NCI-H526 treated with DMSO at 0.1 percent for 48 hours (cell line): ENCODE measurements at places on chromosomes 13 and 19.

GRCh38 chr19:17216058-17216670 is 1.0 kb downstream of the USE1 start:
- no peak for DNase-seq

DNA sequence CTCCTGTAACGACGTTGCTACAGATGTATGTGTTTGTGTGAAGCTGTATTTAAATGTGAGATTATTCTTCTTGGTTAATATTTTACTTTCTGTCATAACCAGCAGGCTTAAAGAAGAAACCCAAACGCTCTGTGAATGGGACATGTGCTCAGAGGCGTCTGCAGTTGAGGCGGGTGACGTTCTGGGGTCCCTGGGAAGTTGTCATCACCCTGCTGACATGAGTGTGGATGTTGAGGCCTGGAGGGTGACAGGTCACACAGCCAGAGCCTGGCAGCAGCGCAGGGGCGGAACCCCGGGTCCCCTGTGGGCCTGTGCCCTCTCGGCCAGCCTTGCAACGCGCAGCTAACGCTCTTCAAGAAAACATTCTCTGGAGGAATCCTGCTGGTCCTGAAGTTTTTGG is 16.6 kb downstream of the RASA3 start:
- DNase-seq = no peak

GRCh38 chr19:10006335-10006708 is 4.0 kb downstream of the COL5A3 start:
- DNase-seq = no peak

DNA sequence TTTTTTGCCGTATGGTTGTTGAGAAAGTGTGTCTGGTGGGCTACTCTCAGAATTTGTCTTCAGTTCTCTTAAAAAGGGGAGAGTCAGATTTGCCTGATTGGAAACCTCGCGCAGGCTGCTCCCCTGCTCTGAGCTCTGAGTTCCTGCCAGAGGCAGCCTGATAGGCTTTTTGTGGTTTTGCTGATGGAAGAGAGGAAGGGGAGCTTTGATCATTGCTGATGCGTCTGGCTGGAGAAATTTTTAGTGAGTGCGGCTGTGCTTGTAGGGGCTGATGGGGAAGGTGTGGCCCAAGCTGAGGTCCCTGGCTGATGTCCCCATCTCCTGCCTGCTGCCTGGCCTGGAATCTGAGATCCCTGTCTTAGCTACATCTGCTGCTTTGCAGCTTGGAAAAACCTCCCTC is 2.8 kb downstream of the CHST8 start:
- DNase-seq = no peak

GRCh38 chr13:62643007-62643483 is 1227.4 kb upstream of the PCDH20 start:
- no peak for DNase-seq

DNA sequence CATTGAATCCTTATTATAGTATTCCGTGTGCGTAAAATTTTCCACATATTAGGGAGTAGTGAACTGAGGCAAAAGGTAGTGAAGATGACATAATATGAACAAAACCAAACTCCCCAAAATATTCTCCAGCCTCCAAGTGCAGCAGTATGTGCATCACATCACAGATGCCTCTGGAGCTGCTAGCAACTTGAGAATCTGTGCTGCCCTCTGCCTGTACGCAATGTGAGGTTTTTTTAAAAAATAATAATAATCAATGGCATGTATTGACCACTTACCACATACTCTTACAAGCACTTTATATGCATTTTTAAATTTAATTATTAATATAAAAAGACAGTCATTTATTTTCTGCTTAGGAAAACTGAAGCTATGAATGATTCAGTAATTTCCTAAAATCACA is 583.0 kb upstream of the SPRY2 start:
- DNase-seq = no peak

DNA sequence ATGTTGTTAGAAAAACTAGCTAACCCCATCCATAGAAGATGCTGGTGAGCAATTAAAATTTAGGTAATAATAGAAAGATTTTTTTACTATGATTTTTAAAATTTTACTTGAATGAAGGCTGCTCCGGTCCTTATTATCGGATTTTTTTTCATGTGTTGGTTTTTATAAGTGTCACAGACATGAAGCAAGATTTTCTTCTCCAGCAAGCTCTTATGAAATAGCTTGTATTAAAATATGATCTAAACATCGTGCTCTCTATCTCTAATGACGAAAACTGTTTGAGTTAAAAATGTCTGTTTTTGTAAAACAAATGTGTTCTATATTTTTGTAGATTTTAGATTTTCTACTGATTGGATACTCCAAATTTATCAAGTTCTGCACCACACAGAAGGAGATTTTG is 339.6 kb downstream of the ZNF536 start:
- DNase-seq = no peak

DNA sequence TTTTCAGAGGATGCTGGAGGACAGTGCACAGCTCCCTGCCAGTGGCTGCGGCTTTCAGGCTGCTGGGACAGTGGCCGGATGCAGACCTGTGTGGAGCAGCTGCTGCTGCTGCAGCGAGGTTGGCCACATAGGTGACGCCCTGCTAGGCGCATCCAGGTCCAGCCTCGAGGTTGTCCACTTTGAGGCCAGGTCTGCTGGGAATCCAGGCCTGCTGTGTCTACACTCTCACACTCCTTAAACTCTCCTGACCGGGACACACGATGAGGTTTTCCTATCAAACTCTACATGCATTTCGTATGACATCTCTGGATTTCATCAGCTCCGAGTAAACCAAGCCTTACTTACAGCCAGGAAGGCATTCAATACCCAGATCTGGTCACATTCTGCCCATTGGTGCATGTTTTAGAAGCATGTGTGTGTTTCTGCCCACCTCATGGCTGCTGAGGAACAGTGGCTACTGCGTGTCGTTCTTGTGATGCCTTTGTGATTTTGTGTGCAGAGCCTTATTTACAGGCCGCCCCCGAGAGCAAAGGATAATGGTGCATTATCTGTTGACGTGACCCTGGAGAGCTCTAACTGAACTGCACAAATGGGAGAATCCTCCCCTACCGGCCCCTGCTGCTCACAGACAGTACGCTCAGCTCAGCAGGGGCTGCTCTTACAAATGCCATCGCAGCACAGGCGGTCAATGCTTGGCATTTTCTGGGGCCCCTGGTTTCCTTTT is 12.3 kb upstream of the MCF2L start:
- no peak for DNase-seq

DNA sequence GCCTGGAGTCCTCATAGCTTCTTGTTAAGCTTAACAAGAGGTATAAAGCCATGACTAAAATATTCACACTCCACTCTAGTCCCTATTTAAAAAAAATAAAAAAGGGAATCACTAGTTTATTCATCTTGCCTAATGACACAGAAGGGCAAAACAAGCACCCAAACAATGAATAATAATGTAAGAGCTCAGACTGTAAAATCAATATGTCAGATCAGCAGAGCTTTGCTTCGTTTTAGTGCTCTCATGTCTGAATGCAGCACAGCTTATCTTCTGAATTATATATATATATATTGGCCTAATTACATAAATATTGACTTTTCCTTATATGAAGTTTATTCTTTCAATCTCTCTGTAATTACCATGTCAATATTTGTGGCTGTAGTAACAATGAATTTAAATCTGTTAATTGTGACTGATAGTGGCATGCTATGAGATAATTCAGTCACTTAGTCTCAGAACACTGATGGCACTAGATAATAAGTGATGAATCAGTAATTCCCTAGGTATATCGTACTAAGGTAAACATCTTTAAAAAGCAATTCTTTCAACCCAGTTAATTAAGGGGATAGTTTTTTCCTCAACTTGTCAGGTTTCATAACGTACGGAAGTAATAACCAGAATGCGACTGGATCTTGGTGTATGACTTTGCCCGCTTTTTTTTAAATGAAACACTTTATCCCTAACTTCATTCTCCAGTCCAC is 361.9 kb upstream of the GPC6 start:
- no peak for DNase-seq

- DNase-seq = no peak
Measured at GRCh38 chr13:20814224-20814910, 40.6 kb upstream of the EEF1AKMT1 start.

DNA sequence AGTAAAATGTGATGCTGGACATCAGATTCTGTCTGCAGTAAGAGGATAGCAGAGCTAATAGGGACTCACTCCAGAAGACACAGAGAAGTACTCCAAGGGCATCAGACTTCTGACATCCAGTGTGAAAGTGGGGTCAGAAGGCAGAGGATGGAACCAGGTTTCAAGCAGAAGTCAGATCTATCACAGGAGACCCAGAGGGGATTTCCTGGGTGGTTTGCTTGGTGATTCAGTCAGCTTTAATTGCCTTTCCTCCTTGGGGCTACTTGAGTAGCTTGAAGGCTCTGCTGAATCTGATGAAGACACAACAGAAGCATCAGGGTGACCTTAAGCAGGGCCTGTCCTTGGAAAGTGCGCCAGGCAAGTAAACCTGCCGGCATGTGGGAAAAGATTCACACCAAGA is 300.6 kb downstream of the COG6 start:
- no peak for DNase-seq

DNA sequence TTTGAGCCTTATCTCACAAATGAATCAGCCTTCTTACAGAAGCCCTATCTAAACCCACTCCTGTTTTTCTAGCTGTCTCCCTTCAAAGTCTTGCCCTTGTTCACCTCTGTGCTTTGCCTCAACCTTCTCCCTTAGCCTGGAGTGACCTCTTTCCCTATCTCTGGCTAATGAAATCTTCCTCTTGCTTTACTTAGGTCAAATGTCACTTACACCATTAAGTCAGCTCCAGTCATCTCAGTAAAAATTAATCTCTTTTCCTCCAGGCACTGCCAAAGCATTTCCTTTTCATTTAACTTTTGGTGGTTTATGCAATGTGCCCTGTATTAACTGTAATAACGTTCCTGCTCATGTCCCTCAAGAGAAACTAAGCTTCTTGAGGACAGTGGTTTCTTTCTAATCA is 596.5 kb upstream of the MIR17HG start:
- DNase-seq = no peak

- DNase-seq = no peak
Measured at GRCh38 chr19:39196320-39196719, 444 bp upstream of the NCCRP1 start.

GRCh38 chr19:17095141-17095919 is 19.8 kb downstream of the MYO9B start:
- DNase-seq = no peak

DNA sequence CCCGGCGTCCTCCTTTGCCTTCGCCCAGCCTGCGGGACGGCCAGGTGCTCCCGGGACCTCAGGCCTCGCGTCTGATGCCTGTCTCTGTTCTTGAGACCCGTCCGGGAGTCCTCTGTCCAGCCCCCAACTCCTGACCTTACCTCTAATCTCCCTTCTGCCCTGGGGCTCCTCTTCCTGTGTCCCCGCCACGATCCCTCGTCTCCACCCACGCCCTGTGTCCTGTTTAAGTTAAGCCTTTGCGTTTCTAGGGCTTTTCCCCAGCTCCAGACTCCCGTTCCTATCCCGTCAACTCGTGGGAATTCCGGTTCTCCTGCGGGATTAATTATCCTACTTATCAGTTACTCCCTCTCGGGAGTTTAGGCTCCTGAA is 686 bp downstream of the LENG8 start:
- no peak for DNase-seq

DNA sequence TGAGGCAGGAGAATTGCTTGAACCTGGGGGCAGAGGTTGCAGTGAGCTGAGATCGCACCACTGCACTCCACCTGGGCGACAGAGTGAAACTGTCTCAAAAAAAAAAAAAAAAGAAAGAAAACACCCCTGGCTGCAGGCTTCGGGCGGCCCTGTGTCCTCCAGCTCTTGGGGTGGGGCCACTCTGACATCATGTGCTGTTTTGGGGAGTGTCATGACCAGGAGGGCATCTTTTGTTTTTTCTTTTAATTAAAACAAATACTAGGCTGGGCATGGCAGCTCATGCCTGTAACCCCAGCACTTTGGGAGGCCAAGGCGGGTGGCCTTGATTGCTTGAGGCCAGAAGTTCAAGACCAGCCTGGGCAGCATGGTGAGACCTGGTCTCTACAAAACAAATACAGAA is 52.1 kb downstream of the KDM4B start:
- DNase-seq = no peak

DNA sequence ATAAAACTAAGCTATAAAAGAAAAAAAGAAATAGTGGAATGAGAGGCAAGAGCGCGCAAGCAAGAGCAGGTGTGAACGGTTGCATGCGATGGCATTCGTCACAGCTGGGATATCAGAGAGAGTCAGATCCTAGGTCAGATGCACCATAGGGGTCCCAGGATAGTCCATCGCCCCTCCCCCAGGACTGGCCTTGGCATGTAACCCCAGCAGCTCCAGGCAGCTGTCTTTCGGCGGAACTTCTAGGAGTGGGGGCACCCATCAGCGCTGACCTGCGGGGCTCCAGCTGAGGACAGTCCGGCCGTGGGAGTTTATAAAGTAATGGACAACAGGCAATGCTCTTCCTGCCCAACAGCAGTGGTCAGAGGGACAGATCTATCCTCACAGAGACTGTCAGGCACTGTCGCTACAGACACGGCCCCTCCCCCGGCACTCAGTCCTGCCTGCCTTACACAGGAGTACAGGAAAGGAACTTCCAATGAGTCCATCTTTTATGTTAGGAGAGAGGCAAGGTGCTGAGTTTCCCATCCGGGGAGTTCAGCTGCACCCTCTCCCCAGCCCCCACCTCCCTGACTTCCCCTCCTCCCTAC is 1.4 kb downstream of the SIAH3 start:
- DNase-seq = no peak

- DNase-seq = no peak
Measured at GRCh38 chr13:111165241-111166010, 50.3 kb downstream of the ARHGEF7 start.

DNA sequence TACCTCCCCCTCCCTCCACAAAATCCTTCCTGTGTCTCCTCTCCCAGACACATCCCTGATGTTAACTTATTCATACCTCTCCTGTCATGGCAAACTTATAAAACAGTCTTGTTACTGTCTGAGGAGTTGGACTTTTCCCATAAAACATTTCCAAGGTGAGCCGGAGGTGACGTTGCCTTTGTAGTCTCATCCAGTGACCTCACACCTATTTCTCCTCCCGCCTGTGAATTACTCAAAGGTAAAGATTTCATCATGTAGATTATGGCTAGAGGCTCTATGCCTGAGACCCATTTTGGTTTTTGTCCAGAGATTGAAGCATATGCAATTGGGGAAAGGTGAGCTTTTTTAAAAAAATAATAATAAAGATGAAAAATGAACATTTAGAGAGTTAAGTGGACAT is 529.0 kb downstream of the MYO16 start:
- no peak for DNase-seq

GRCh38 chr13:113186061-113186900 is 22.2 kb downstream of the PCID2 start:
- no peak for DNase-seq

GRCh38 chr19:4360081-4360569 is 16.8 kb downstream of the MPND start:
- no peak for DNase-seq

- no peak for DNase-seq
Measured at GRCh38 chr13:84430015-84430414, 547.7 kb upstream of the SLITRK1 start.

GRCh38 chr13:110521946-110522345 is 39.6 kb downstream of the RAB20 start:
- no peak for DNase-seq
